ENCODE measurements at places on chromosomes 4 and X.

DNA sequence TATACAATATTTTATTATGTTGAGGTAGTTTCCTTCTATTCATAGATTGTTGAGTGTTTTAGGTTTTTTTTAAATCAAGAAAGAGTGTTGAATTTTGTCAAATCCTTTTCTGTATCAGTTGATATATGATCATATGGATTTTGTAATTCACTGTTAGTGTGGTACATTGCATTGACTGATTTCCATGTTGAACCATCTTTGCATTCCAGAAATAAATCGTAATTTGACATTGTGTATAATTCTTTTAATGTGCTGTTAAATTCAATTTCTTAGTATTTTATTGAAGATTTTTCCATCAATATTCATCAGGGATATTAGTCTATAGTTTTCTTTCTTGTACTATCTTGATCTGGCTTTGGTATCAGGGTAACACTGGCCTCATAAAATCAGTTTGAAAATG is 103.8 kb downstream of the LRBA start:
- DNase-seq: no peak

- DNase-seq: no peak
Measured at GRCh38 chr4:53019485-53020382, 157.6 kb downstream of the RASL11B start.

GRCh38 chr4:28117084-28117682 is 1256.5 kb downstream of the STIM2 start:
- no peak for DNase-seq

DNA sequence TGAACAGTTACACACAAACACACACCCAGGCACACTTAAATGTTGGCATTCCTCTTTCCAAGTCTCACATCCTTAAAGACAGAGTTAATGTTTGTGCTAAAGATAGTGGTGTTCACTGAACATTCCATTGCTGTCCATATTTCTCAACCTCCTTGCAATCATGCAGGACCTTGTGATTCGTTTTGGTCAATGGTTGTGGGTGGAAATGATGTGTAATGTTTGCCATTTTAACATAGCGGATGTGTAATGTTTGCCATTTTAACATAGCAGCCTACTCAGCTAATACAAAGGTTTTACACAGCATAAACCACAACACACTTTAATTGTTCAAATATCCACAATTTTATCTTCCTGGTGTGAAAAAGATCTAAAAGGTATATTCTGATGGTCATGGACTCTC is 93.9 kb downstream of the CEP44 start:
- no peak for DNase-seq

DNA sequence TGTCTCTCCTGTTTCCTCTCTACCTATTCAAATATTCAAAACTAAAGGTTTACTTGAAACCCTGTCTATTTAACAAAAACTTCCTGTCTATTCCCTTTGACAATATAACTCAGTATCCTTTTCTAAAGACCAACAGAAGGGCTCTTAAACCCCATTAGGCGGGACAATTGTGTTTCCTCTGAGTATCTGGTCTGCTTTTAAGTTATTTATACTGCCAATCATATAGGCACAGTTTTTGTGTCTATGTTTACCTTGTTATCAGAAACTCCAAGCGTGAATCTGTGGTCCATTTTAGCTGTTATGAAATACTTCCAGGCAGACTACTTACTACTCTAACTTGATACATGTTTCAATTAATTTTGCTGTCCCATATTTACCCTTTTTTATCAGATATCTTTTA is 350.0 kb upstream of the CTSO start:
- no peak for DNase-seq

DNA sequence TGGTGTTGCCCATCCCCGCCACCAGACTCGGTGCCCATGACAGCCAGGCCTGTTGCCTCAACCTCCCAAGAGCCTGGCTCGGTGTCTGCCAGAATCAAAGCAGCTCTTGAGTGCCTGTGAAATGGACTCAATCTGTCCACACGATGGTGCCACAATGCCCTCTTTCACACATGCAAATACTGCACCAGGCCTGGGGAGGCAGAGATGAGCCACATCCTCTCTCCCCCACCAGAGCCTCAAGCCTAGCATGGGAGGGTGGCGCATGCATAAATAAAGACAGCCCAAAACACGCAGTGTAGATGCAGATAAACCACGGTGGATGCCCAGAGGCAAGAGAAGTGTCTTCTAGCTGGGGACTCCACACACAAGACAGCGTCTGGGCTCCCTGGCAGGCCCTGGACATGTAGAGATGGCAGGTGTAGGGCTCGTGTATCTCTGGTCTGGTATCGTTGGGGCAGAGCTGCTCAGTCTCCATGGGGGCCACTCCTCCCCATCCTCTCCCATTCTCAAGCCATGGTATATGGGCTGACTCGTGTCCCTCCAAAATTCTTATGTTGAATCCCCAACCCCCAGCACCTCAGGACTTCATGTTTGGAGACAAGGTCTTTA is 65.6 kb downstream of the JAKMIP1 start:
- DNase-seq: no peak

- no peak for DNase-seq
Measured at GRCh38 chr4:74764119-74764518, 30.2 kb downstream of the BTC start.

GRCh38 chr4:167052631-167053091 is 181.6 kb downstream of the SPOCK3 start:
- no peak for DNase-seq

DNA sequence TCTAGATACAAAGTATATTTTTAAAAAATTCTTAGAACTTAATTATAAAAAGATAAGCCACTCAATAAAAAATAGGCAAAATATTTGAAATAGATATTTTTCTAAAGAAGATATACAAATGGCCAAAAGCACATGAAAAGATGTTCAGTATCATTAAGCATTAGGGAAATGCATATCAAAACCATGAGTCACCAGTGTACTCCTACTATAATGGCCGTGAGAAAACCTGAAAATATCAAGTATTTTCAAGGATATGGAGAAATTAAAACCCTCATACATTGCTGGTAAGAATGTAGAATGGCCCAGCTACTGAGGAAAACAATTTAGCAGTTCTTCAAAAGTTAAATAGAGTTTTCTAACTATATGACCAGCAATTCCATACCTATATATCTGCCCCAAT is 337.9 kb downstream of the CAMK2D start:
- DNase-seq: no peak

DNA sequence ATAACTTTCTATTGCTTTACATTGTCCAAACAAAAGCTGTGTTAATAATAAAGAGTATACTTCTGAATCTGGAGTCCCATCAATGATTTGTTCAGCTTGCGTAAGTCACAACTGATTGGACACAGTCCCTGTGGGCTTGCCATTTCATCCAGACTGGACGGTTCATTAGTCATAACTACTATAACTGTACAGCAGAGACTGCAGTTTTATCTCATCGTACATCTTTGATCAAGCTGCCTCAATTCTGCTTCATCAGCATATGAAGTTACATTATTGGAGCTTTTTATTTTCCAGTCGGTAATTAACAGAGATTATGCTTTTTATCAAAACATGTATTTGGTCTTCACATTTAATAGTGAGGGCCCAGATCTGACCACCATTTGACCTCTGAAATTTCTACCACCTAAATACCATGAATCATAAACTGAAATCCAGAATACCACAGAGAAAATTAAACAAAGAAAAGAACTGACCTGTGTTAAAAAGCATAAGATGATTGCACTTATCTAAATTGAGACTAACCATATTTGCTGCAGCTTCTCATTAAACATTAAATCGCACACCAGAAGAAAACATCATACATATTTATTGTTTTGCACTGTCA is 12.5 kb upstream of the MAB21L2 start:
- DNase-seq: no peak

Data from activated T-helper 1 cell treated with Interleukin-2 at 50 U/mL for 16 hours (primary cell).